ENCODE measurements at places on chromosomes 1 and 21.

- DNase-seq: no peak
Observed at GRCh38 chr1:73066866-73067265, 784.5 kb upstream of the NEGR1 start.

DNA sequence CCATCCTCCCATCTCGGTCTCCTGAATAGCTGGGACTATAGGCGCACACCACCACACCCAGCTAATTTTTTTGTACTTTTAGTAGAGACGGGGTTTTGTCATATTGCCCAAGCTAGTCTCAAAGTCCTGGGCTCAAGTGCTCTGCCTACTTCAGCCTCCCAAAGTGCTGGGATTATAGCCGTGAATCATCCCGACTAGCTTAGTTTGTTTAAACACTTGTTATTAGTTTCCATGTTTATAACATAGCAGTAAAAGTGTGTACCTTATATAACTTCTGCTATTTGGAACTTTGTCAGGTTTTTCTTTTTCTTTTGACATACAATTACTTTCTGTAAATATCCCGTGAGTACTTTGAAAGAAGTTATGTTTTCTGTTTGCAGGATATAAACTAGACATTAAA is 60.6 kb upstream of the C1orf21 start:
- no peak for DNase-seq

GRCh38 chr1:226754793-226755533 is 15.9 kb upstream of the ITPKB start:
- no peak for DNase-seq

- DNase-seq: no peak
Observed at GRCh38 chr1:5742032-5742431, 250.2 kb downstream of the NPHP4 start.

DNA sequence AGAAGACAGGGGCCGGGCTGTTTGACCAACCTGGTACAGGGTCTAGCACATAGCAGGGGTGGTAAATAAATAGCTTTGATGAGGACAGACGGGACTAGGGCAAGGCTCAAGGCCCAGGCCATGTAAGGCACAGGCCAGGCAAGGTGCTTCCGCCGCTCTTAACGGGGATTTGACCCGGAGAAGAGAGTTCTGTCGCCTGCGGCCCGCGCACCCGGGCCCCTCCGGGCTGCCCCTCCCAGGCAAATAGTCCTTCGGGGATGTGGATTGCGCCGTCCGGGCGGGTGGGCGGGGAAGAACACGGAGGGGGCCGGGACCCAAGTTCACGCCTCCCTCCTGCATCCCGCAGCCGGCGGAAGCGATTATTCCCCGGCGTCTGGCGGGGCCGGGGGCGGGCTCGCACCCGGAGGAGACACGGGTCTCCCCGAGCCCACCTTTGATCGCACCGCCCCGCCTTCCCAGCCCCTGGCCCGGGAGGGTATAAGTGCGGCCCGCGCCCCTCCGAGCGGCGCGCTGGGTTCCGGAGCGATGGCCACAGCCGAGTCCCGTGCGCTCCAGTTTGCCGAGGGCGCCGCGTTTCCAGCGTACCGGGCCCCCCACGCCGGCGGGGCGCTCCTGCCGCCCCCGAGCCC is at the start of gene MIXL1:
Gene MIXL1, plus strand, starts transcription at position 508 of the 629 bp plus-strand sequence. Its CDS starts 18 bp downstream, at position 526.
- DNase-seq: no peak

DNA sequence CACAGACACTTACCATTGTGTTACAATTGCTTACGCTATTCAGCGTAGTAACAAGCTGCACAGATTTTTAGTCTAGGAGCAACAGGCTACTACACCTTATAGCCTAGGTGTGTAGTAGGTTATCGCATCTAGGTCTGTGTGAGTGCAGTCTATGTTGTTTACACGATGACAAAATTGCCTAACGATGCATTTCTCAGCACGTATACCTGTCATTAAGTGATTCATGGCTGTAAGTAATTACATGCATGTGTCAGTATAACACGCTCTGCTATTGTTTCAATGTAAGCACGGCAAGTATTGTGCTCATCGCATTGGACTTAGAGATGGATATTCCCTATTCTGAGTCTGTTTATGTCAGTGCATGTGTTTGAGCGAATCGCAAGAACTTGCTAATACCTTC is 15.7 kb upstream of the ZBTB18 start:
- no peak for DNase-seq

DNA sequence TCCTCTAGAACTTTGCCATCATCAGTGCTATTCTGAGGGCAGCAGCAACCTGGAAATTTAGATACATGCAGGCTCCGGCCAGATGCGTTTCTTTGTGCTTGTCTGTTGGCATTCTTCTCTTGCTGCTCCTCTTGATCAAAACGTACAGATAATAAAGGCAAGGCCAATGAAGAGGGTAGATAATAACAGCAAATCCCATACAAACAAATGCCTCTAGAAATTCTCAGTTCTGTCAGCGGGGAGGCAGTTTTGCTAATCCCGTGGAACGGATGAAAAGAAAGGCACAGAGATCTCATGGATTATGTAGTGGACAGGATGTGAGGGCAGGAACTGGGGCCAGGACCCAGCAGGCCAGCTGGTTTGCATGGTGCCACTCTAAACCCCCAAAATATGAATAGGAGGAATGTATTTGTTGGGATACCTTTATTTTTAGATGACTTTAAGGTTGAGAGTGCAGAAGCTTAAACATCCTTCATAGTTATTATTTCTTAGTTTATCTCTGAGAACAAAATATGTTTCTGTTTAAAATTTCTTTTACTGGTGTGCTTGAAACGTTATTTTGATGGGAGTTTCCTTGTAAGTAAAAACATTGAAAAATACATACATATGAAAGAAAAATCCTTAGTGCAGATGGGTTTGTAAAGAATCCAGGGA is 1.5 kb downstream of the ITSN1 start:
- no peak for DNase-seq

GRCh38 chr1:31435471-31436409 is 22.7 kb downstream of the SERINC2 start:
- no peak for DNase-seq

DNA sequence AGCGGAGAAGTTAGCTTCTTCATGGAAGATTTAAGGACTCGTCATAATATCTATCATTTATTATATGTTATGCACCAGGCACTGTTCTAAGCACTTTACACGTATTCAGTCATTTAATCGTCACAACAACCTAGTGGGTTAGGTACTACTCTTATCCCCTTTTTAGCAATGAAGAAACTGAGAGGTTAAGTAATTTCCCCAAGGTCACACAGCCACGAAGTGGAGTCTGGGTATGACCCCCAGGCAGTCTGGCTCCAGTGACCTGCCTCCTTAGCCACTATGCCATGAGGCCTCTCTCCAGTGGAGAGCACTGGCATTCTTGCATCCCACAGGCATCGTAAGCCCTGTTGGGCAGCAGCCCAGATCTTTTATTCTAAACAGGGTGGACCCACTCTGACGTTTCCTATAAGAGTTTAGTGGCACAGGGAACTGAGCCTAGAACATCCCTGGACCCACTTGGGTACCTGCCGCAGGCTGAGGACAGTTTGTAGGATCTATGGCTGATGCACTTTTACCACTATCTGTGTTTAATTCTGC is 123.0 kb downstream of the NAV1 start:
- DNase-seq: no peak

DNA sequence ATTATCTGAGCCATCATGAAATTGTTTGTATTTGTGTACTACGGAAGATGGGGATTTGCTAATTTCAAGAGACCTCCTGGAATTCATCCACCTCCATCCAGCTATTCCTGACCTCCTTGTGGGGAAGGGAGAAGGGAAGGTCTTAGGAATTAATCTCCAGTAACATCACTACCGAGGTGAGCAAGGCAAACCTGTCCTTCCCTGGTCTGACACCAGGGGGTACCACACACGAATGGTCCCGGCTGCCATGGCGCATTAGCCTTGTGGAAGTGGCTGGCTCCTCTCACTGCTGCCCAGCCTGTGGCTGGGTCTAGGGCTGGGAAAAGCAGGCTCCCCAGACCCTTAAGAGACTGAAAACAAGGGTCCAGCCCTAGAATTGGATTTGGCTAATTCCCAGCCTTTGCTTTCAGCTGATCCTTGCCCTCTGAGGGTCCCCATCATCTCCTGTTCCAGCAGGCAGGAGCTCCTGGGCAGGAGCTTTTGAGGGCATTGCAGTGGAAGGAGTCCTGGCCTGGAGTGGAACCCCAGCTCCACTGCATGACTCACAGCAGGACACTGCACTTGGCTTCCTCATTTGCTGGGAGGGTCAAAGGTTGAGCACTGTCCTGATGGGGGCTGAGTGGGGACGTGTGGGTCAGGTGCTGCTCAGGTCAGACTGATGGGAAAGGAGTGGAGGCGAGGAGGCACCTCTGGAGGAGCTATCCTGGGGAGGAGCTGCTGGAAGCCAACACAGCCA is 34.8 kb downstream of the RIMS3 start:
- no peak for DNase-seq

DNA sequence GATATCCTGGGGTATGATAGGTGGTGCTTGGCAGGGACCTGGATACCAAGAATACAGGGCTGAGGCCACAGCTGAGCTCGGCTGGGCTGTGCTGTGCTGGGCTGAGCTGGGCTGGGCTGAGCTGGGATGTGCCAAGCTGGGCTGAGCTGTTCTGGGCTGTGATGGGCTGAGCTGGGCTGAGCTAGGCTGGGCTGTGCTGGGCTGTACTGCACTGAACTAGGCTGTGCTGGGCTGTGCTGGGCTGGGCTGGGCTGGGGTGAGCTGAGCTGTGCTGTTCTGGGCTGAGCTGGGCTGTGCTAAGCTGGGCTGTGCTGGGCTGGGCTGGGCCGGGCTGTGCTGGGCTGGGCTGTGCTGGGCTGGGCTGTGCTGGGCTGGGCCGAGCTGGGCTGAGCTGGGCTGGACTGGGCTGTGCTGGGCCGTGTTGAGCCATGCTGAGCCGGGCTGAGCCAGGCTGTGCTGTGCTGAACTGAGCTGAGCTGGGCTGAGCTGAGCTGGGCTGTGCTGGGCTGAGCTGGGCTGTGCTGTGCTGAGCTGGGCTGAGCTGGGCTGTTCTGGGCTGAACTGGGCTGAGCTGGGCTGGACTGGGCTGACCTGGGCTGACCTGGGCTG is 94.7 kb upstream of the ACTRT2 start:
- no peak for DNase-seq

- no peak for DNase-seq
Observed at GRCh38 chr21:36926989-36927718, 39.3 kb downstream of the HLCS start.

DNA sequence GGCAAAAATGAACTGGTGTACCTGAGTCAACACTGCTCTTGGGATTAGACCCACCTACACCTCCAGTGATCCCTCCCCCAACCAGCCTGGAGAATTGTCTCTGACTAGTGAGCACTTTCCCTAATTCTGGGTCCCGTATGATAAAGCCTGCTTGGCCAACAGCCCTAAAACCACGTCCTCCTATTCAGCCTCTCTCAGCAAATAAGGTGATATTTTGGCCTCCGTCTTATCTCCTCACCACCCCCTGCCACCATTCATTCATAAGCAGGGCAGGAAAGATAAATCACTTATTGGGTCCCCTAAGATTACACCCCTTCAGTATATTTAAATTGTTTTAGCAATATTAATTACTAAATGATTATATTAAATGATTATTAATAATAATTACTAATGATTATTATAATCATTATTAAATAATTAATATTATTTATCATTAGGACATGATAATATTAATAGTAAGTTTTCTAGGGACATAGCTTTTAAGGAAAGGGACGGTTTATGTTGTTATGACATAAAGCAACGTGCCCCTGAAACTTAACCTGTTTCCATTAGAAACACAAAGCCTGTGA is 108.0 kb downstream of the DUSP10 start:
- no peak for DNase-seq

DNA sequence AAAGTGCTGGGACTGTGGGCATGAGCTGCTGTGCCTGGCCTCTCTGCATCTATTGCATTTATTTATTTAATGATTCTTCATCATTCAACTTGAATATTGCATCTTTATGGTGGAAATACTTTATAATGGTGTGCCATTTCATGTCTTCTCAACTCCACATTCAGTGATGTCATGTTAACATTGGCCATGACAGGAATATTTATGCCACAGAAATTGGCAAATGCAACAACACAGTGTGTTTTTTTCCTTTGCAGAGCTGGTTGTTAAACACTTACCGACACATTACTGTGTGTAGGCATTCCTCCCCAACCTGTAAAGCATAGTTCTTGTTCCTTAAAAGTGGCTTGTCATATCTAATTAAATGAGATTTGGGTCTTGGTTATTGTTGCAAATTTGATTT is 57.4 kb upstream of the WDR26 start:
- DNase-seq: no peak

- DNase-seq: peak; percentile 52
Observed at GRCh38 chr1:54153535-54154439, 987 bp upstream of the CDCP2 start.

DNA sequence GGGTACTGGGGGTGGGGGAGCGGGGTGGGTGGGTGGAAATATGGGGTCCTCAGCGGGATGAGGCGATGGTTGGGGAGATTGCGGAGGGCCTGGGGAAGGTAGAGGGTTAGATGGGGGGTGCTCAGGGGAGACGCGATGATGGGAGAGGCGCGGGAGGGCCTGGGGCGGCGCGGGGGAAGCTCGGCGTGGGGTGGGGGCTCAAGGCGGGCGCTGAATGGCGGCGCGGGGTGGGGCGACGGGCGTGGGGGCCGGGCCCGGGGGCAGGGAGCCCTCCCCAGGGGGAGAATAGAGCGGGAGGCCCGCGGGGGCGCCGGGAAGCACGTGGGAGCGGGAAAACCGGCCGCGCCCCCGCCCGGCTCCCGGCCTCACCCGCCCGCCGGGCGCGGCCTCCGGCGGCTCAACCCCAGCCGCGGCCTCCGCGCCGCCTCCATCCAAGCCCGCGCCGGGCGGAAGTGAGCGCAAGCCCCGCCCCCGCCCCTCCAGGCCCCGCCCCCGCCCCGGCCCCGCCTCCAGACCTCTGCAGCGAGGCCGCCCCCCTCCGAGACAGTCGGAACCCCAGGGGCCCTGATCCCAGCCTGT is at the start of gene FAAP20:
Gene FAAP20, minus strand, starts transcription at position 454 of the 579 bp plus-strand sequence. Its CDS starts 23 bp downstream, at position 431.
- DNase-seq: peak; percentile 37

DNA sequence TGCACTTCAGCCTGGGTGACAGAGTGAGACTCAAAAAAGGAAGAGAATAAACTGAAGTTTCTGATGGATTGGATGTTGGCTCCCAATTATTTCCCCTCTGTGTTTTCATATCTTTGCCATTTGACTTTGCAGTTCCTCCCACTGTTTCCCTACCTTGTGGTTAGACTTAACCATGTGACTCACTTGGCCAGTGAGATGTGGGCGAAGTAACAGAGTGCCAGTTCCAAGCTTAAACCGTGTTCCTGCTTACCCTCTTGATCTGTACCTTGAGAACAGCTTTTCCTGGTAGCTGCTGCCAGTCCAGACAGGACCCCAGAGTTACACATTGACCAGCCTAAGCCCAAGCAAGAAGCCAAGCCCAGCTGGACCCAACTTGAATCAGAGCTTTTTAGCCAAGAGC is 323.4 kb downstream of the LTN1 start:
- no peak for DNase-seq

DNA sequence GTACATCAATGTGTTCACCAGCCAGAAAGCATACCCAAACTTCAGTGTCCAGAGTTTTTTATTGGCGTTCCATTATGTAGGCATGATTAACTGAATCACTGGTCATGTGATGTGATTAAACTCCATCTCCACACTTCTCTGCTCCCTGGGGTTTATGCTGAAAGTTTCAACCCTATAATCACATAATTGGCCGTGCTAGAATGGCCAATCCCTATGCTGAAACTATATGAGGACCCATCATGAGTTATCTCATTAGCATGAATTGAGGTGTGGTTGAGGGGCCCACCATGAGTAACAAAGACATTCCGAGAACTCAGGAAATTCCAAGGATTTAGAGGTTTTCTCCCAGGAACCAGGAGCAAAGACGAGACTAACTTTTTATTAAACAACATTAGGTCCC is 31.8 kb upstream of the FBXO28 start:
- DNase-seq: no peak
